ENCODE measurements at places on chromosomes 7 and 10.

DNA sequence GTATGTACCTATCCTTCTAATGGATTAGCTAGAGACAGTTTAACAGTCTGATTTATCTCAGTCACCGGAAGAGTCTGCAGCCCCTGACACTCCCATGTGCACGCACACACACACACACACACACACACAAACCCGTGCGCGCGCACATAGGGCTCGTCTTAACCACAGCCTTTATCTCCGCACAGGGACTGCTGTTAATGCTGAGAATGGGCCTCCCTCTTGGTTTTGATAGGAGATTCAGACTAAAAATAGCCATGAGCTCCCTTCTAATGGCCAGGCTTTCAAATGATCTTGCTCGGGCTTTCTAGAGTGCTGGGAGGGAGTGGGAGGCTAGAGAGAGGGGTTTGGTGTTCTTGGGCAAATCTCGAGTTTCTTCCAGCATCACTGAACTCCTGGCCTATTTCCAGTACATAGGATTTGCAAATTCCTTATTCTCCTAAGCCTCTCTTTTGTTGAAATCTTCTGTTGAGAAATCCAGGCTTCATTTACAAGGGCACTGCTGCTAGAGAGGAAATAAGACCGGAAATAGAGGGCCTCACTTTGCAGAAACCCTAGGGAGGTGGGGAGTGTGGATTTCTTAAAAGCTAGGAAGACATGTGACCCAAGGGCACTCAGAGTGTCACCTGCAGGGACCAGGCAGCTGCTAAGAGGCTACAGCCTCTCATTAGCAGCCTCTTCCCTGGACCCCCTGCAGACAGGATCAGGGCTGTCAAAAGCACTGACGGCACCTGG lies 2.4 kb downstream of the TMEM72 start:
- DNase-seq = no peak

DNA sequence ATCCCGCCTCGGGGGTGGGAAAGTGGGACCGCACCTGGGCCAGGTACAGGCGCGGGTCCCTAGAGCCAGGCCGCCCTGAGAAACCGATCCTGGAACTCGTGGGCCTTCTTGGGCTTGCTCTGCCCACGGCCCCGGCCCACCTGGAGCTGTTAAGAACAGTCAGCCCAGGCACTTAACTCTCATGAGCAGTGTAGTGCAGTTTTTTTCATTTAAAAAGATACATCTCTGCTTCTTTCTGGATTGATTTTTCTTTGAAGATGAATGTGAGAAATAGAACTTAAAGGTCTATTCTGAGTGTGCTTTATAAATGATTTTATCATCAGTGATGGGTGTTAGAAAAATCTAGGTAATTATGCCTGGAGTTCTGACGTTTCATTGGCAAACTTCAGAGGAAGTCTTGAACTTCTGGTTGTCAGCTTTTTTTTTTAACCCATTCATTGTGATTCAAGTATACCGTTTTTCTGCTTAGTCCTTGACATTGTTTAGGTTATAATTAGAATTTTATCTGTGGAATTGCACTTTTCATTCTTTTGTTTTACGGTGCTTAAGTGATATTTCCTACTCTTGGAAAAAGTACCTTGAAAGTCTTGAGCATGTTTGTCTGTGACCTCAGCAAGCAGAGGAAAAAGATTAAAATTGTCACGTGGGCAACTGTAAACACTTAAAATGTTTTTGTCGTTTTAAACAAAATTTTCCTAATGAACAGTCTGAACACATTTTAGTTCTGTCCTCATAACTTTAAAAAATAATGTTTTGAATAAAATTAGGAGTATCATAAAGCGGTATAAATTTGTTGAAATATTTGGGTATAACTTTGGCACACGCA lies 906 bp downstream of the CDK1 start:
- DNase-seq = no peak

GRCh38 chr7:82335927-82336326 lies 107.7 kb downstream of the CACNA2D1 start:
- no peak for DNase-seq

DNA sequence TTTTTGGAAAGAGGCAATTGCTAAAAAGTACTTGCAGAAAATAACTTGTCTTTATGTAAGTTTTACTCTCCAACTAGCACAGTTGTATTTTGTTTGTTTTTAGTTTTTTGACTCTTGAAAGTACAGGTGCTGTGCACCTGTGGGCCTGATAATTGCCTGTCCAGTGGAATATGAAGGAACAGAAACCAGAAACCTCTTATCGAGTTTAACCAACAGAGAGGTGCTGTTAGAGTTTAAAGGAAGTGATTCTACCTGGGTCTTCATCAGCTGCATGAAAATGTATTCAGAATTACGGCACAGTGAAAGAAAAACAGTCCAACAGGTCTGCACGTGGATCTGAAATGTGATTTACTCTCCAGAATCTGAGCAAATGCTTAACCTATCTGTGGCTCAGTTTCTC lies 326.6 kb upstream of the POM121L12 start:
- no peak for DNase-seq

DNA sequence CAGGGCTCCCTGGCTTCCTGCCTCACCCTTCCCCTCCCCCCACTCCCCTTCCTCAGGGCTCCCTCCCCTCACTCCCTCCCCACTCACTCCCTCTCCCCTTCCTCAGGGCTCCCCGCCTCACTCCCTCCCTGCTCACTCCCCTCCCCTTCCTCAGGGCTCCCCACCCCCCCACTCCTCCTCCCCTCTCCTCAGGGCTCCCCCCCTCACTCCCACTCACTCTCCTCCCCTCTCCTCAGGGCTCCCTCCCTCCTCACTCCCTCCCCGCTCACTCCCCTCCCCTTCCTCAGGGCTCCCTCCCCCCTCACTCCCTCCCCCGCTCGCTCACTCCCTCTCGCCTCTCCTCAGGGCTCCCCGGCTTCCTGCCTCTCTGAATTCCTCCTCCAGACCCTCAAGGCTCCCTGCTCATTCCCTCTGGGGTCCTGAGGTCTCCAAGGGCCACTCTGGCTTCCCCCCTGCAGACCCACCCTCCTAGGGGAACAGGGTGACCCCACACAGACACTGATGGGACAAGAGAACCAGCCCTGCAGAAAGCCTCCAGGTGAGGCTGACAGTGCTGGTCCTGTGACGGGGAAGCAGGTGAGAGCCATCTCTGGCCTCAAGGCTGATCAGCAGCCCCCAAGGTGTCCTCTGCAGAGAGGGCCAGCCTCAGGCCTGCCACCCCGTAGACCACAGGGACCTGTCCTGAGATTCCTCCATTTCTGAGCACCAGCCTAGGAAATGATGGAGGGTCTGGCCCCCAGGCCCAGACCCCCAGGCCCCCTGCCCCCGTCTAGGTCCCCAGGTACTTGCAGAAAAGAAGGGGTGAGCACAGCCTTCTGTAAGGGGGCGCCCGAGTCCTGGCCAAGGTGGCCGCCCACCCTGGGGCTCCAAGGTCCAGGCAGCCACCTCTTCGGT lies 47.2 kb downstream of the PWWP2B start:
- no peak for DNase-seq

DNA sequence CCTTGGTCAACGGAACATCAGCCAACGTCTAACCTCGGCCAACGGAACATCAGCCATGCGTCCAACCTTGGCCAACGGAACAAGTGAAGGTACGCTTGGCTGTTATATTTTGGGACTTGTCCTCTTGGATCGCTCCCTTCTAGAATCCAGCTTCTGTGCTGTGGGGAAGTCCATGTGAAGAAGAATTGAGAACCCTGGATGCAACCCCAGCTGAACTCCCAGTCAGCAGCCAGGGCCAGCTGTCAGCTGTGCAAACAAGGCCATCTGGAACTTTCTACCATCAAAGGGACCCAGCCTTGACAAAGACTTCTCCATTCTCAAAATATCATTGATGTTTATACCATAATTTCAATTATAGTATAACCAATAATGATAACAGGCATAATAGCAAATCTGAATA lies 43.3 kb upstream of the ITGA8 start:
- DNase-seq = no peak

- no peak for DNase-seq
These were observed 27.9 kb upstream of the SH2B2 start for GRCh38 chr7:102258749-102259107.

GRCh38 chr7:20798081-20798693 lies 11.5 kb upstream of the SP8 start:
- no peak for DNase-seq

DNA sequence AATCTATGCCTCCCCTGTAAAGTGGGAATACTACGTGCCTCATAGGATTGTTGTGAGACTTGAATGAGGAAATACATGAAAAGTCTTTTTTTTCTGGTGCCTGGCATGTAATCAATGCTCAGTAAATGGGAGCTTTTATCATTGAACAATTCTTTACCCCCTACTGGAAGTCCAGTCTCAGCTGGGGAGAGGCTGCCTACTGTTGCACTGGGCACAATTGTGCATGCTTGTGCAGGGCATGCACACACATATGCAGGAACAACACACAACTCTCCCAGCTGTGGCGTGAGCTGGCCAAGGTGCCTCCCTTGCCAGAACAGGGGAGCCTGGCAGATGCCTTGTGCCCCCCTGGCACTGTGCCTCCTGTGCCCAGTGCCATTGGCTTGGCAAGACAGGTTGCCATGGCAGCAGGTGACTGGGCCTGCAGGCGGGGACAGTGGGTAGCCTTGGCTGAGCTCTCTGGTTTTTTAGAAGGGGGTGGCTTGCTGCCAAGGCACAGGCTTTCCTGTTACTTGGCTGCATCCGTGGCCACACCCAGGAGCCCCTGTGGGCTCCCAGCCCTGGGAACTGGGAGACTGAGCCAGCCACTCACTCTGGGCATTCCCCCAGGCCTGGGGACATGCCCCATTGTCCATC lies 16.1 kb upstream of the PALD1 start:
- DNase-seq = no peak

DNA sequence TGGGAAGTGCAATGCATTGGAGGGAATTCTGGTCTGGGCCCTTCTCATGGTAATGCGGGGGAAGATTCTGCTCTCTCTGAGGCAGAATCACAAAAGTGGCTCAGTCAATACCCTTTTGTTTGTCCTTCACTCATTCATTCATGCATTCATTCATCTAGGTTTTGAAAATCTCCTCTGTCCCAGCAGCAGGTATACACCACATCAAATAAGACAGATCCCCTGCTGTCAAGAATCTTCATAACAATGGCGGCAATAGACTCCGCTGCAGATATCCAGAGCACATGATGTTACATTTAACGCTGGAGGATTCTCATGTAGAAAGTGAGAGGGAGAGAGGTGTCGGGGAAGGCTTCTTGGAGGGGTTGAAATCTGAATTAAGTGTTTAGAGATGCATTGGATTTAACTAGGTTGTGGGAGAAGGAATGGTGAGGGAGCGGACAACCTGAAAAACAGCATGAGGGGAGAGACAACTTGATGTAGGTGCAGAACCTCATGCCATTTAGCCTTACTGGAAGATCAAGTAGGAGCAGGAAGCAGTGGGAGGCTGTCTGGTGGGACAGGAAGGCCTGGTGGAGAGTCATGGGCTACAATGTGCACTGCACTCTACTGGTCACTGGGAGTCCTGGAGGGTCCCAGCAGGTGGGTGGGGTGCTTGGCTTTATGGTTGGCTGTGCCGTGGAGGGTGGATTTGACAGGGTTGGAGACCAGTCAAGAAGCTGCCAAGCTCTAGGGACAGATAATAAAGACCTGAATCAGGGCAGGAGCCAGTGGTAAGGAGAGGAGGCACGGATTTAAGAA lies 5.2 kb upstream of the FAM180A start:
- no peak for DNase-seq

GRCh38 chr7:16559497-16560179 lies 33.0 kb downstream of the LRRC72 start:
- no peak for DNase-seq

- no peak for DNase-seq
These were observed 6.7 kb downstream of the FRA10AC1 start for GRCh38 chr10:93695740-93696139.

DNA sequence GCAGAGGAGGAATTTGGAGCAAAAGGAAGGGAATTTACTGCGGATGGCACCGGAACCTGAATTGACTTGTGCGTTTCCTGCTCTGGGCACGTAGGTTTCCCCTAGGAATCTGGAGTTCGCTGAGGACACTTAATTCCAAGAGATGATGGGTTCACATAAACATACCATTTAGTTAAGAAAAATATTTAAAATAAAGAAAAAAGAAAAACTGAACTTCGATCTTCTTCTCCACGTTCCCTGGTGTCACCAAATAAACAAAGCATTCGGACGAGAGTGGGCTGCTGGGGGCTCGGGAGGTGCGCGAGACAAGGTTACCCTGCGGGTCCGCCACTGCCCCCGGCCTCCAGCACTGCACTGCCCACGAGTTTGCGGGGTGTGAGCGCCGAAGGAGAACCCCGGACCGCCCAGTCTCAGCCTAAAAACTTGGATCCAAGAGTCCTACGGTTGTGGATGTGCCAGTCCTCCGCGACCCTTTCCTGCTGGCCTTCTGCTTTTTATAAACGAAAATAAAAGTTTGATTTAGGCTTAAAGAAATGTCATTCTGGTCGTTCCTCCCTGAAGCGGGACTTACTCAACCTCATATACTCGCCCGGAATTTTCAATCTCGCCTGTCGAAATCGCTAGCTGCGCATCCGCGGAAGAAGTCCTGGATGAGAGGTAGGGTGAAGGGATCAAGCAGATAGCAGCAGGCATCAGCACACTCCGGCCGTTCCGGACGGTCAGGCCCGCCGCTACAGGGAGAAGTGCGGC lies 30.3 kb downstream of the SKIDA1 start:
- no peak for DNase-seq

- no peak for DNase-seq
These were observed 108.1 kb upstream of the SP8 start for GRCh38 chr7:20894806-20895205.

GRCh38 chr7:132092106-132092505 lies 484.2 kb downstream of the PLXNA4 start:
- no peak for DNase-seq

DNA sequence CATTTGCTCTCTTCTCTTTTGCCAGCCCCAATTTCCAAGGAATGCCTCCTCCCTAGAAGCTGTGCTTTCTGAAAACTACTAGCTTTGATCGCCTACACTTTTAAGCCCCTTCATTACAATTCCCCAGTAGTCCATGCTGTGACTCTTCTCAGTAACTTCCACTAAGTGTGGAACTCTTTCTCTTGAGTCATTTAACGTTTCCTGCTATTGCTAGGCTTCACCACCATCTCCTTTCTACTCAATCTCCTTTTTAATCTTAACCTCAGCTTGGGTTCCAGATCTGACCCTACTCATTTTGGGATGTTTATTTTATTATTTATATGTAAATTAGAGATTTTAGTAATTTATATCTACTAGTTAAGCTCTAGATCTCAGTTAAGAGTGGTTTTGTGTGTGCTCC lies 14.4 kb upstream of the SEMA3D start:
- no peak for DNase-seq

DNA sequence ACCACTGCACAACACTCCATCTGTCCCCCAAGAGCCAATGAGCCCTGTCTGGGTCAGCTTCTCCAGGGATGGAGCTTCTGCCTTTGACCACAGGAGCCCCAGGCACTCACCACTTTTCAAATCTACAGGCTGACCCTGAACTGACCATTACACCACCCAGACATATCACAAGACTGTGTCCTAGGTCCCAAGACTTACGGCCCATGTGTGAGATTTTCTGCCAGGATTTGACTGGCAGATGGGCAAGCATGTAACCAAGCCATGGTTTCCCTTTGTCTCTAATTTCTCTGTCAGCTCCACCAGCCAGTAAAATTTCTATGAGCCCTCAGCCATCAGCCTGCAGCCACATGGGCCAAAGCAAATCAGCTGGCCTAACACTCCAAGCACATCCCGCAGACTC lies 92.5 kb downstream of the SH3PXD2A start:
- no peak for DNase-seq
